ENCODE measurements at places on chromosomes 1 and 21.

- peak; percentile 82 for DNase-seq
Observed at GRCh38 chr1:27099135-27099586, 55.8 kb downstream of the SLC9A1 start.

GRCh38 chr1:3359756-3360440 lies 94.6 kb upstream of the ARHGEF16 start:
- DNase-seq: no peak

DNA sequence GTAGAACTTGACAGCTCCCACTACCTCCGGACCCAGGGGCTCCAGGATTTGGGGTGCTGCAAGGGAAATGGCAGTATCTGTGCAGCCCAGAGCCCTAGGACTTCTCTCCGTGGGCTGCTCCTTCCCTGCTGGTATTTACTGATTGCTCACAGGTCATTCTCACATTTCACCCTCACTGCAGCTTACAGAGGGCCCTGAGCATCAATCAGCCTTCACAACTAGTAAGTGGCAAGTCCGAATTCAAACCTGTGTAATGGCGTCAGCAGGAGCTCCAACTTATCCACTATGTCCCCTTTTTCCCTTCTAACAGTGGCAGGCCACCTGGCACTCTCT lies 32.4 kb downstream of the PIK3C2B start:
- DNase-seq: no peak

GRCh38 chr1:78005448-78005722 lies 646 bp downstream of the DNAJB4 start:
- no peak for DNase-seq

DNA sequence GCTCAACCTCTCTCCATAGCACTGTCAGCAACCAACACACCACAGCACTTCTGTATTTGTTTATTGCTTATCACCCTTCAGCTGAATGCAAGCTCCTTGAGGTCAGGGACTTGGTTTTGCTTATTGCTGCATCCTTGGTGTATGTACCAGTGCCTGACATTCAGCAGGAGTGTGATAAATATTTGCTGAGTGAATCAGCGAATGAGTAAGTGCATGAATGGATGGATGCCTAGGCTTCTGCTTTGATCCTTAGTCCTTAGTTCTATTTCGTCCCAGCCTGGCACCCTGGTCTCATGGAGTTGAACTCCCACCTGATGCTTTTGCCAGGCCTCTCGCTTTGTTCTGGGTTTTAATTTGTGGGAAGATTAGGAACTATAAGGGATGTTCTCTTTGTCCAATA lies 88.2 kb downstream of the ZSCAN20 start:
- no peak for DNase-seq

DNA sequence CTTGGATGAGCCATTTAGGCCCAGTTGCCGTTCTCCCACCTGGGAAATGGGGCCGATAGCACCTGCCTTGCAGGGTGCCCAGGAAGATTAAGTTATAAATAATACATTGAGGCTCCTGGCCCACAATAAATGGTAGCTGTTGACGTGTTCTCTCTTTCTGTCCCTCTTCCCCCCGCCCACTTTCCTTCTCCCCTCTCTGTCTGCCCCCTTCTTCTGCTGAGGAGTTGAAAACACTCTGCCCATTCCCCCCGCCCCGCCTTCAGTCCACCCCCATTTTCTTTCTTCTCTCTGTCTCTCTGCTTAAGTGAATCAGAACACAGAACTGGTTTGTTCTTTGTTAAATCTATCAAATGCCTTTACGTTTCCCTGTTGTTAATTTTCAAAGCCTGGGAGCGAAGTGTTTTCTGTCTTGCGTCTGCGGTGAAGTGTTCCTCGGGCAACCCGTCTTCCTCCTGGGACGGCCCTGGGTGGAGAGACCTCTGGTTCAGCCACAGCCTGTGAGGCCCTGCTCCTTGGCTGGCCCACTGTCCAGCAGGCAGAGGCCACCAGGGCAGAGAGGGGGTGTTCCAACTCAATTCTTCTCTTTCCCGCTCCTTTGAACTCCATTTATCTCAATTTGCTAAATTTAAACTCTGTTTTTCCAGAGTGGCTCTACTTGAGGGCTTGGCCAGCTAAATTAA lies 29.3 kb upstream of the SELENON start:
- DNase-seq: no peak

DNA sequence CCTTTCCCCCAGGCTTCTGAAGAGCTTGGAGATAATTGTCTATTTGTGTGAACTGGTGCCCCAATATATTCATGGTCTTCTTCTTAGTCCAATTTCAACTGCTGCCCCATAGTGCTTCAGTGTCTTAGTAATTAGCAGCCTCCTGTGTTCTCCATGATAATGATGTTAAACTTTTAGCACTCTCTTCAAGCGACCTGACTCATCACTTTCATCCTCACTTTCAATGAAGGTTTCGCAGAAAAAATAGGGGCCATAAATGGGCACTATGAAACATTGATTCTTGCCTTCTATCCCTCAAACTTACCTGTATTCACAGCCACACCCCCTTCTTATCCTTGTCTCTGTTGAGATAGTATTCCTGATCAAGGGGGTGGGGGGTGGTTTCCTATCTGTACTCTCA lies 210.6 kb downstream of the DNM3 start:
- DNase-seq: no peak

- DNase-seq: no peak
Observed at GRCh38 chr1:58136387-58136786, 410.1 kb downstream of the OMA1 start.

DNA sequence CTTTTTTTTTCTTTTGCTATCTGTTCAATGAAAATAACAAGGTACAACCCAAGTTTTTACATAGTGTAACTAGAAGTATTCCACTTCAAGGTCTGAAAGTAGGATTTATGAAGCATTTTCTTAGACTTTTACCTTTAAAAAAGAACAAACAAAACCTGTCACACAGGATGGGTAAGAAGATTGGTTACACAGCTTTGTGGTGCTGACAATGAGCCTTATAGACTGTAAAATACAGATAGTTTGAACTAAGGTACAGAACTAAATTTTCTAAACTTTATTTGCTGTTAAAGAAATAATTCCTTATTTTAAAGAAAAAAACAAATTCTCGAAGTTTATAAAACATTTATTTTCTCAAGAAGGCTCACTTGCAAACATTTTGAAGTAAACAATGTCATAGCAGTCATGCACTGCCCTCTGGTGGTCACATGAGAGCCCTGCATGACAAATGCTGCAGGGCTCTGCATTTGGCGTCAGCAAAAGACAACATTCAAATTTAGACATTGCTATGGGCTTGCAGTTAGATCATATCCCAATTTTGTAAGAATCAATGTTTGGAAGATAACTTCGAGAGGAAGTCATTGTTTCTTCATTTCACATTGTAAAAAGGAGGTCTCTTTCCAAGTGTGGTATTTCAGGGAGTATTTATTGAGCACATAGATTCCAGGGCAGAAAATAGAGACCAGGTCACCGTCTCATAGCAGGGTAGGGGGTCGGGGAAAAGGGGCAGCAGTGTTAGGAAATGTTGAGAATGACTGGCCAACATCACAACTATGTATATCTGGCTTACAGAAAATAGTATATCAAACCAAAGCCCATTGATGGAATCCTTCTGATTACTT lies 115.3 kb upstream of the FMN2 start:
- DNase-seq: peak; percentile 77

- no peak for DNase-seq
Observed at GRCh38 chr1:32868806-32869455, 1.8 kb downstream of the FNDC5 start.

- no peak for DNase-seq
Observed at GRCh38 chr21:36606983-36607325, 92.0 kb upstream of the SIM2 start.

- DNase-seq: no peak
Observed at GRCh38 chr1:50857702-50858101, 102.4 kb downstream of the FAF1 start.

- DNase-seq: peak; percentile 29
Observed at GRCh38 chr1:87091425-87091824, 177.0 kb downstream of the HS2ST1 start.

DNA sequence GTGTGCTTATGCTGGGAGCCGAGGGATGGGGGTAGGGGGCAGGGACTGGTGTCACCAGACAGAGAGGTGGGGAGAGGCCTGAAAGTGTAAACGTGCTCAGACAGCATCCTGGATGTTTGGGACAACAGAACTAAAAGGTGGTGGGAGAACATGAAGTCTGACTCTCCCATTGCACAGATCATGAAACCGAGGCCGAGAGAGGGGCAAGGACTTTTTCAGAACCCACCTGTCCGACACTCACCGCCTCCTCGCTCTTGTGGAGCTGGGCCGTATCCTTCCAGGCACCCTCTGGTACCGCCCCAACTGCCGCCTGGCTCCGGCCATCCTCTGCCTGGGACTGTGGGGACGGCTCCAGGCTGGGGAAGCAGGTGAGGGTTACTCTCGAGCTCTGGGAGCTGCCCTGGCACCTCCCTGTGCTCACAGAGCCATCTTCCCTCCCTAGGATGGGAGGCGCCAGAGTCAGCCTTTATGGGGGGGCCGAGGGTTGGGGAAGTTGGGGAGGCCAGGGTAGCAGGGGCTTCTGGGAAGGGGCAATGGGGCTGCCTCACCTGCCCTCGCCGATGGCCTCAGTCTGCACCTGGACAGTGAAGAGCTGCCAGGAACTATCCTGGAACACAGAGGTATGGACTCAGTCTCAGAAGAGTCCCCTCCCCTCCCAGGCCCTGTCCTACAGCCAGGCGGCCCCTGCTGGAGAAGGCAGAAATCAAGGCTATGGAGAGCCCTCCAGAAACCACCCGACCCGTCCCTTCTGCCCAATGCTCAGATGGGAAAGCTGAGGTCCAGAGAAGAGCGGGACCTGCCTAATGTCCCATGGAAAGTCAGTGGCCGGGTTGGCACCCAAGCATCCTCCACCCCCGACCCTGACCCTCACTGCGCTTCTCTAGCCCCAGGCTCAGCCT lies 7.0 kb downstream of the ATP13A2 start:
- no peak for DNase-seq

DNA sequence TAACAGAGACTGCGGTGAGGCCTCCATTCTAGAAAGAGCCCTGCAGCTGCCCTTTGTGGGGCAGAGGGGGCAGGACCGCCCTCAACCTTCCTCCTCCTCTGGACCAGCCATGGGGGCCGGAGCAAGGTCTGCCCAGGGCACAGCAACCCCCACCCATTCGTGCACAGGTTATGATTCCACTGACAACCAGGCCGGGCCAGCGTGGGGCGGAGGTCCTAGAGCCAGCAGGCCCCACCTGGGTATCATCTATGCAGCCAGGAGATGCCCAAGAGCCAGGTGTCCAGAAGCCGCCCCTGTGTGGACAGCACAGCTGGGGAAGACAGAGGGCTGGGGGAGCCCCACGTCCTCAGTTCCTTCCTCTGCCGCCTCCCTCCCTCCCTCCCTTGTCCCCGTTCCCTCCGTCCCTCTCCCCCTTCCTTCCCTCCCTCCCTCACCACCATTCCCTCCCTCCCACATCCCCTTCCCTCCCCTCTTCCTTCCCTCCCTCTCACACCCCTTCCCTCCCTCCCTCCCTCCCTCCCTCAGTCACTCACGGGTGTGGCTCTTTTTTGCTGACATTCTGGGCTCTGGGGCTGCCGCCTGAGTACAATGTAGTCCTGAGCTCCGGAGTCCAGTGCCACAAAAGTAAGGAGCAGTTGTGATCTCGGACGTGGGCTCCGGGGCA lies 12.3 kb downstream of the RNF223 start:
- peak; percentile 53 for DNase-seq

DNA sequence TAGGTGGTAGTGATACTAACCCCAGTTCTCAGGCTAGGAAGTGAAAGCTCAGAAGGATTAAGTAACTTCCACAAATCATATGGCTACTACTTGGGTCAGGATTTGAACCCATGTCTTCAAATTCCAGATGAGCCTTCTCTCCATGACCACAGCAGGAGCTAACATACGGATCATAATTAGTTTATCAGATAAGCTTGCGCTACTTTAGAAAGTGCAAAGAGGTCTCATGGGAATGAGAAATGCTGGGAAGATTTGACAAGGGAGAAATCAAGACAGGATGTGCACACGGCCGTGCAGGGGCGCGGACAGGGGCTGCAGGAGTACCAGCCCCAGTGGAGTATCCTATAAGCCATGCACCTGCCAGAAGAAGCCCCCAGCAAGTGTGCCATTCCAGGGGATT lies 5.2 kb downstream of the PLEKHA6 start:
- no peak for DNase-seq

DNA sequence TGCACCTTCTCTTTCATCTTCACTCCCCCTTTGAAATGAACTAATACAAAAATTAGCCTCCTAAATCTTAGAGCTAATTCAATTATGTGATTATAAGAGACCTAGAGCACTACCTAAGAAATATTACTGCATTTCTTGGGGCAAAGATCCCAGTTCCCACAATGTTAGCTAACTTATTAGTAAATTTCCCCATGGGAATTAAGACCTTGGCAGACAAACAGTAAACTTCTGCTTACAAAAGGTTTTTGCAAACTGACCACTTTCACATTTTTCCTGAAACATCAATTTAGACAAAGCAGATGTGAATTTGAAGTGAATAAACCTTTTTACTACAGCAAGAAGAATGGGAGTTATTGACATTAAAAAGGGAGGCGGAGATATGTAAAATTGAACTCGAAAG lies 34.6 kb upstream of the LHX8 start:
- no peak for DNase-seq

DNA sequence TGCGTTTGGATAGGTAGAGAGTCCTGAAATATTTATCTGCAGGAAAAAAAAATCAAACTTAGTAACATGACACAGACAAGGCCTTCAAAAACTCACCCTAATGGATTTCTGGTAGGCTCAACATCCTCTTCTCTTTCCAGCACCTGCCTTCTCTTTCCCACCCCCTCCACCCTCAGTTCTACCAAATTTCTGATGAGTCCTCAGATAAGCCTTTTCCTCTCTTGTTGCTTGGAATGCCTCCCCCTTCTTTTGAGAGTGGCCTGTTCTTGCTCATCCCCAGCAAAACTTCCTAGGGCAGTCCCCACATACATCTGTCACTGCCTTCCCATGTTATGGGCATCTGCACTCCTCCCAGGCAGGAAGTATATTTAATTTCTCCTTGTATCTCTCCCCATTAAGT lies 7.6 kb upstream of the LBR start:
- no peak for DNase-seq

- no peak for DNase-seq
Observed at GRCh38 chr1:14113271-14113670, 413.3 kb downstream of the PRDM2 start.

DNA sequence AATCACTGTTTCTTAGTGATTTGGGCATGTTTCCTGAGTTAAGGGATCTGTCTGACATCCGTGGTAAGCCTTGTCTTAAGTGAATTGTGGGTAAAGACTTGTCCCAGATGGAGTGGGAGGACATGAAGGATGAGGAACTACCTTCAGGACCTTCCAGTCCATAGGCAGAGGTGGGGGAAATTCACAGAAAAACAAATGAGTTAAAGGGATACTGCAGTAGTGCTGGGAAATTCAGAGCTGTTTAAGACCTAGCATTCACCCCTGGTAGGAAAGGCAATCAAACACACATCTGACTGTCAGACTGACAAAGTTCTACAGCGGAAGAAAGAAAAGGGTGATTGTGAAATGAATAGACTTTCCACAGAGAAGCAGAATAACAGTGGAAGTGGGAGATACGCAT lies 3.0 kb downstream of the GNAT2 start:
- DNase-seq: no peak

- DNase-seq: no peak
Observed at GRCh38 chr1:117540532-117540931, 65.3 kb upstream of the TENT5C start.

GRCh38 chr1:199172171-199173124 lies 533.6 kb downstream of the PTPRC start:
- no peak for DNase-seq

Measured in hematopoietic multipotent progenitor cell treated with erythropoietin and hydrocortisone succinate and interleukin-3 and kit ligand, for 6 days (in vitro differentiated cells).